ENCODE measurements at places on chromosomes 5 and 9. TPM values are rescaled to one million over a fixed set of nuclear protein-coding genes. Genes with fewer than 3 reads are reported as not detected.

DNA sequence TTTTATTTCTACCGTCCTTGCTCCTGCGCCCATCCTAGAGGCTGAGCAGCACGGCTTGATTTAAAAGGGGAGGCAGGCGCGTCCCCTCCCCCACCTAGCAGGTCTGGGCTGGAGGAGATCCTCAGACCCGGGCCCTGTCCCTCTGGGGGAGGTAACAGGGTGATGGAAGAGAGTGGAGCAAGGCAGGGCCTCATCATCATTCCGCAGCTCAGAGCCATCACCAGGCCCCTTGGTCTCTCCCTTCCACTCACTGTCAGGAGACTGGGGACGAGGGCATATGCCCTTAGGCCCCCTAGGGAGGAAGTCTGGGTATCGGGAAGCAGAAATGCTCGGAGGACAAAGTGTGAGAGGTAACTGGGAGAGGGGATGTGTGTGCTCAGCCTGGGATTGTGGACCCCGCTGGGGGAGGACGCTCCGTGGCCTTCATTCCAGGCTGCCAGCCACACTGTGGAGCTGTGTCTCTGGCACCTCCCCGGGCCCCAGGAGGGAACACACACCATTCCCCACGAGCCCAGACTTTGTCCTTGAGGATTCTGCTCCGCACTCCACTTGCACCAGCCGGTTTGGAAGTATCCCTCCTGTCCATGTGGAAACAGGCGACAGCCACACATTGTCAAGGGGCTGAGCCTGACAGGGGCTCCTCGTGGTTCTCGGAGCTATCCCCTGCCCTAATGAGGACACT, 761 bp downstream of the REEP2 start:
- peak; percentile 74 for DNase-seq

- DNase-seq = no peak
Measured at GRCh38 chr5:76673125-76673524, 42.8 kb upstream of the F2R start.

- no peak for DNase-seq
Measured at GRCh38 chr5:61047346-61047745, 102.3 kb downstream of the NDUFAF2 start.

GRCh38 chr5:180253036-180253824, 38.7 kb downstream of the MAPK9 start:
- no peak for DNase-seq

Gene ZMAT2
- total RNA-seq = 50.3 TPM

- no peak for DNase-seq
Measured at GRCh38 chr5:127411381-127411780, 106.1 kb upstream of the PRRC1 start.

- DNase-seq = no peak
Measured at GRCh38 chr9:89143266-89143665, 35.4 kb downstream of the SHC3 start.

DNA sequence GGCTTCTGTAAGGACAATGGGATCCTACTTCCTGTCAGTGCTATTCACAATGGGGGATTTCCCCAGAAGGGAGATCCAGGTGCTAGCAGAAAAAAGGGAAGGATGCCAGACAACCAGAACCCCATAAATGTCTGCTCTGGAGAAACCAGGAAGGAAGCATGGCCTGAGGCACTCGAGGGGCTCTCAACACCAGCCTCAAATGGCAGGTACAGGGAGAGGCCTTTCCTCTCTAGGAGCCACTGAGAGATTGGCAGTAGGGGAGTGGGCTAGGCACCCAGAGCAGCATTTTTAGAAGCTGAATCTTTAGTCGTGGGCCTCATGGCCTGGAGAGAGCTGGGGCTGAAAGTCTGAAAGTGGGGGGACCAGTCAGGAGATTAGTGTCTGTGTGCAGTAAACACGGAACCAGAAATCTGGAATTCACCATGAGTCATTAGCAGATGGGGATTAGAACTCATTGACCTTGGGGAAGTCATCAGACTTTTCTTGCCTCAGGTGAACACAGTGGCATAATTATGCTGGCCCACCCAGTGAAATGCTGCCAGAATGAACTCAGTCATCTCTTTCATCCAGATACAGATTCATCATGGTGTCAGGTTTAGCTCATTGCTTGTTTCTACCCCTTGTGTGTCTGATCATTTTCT, 28.3 kb downstream of the ARHGEF28 start:
- DNase-seq = no peak

GRCh38 chr5:34534523-34535103, 121.5 kb upstream of the RAI14 start:
- DNase-seq = no peak

- DNase-seq = no peak
Measured at GRCh38 chr9:129484352-129485000, 136.4 kb downstream of the C9orf50 start.

GRCh38 chr9:20286154-20286700, 336.1 kb downstream of the MLLT3 start:
- DNase-seq = no peak

Gene IL5
- not detected for total RNA-seq

Gene SERF1A
- total RNA-seq = 5.5 TPM

- DNase-seq = no peak
Measured at GRCh38 chr9:70959366-70959765, 162.1 kb downstream of the TRPM3 start.

GRCh38 chr9:6564360-6564759, 81.2 kb downstream of the GLDC start:
- DNase-seq = no peak

Gene RNF183
- total RNA-seq = not detected

DNA sequence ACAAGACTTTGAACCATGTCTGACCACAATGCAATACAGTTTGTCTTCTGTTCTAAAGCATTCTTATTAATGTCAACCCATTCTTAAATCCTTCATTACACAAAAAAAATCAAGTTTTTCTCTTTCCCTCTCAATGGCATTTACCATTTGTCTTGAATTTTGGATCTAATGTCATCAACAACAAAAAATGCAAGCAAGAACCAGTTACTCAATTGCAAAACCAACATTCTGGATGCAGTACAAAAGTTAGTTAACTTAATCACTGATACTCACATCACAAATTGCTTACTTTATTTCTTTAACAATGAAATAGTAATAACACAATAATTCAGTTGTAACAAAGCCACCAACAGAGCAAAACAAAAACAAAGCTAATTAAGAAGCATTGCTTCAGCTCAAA, 6.0 kb downstream of the C9orf40 start:
- DNase-seq = no peak

Gene NEK6
- total RNA-seq = 107 TPM

DNA sequence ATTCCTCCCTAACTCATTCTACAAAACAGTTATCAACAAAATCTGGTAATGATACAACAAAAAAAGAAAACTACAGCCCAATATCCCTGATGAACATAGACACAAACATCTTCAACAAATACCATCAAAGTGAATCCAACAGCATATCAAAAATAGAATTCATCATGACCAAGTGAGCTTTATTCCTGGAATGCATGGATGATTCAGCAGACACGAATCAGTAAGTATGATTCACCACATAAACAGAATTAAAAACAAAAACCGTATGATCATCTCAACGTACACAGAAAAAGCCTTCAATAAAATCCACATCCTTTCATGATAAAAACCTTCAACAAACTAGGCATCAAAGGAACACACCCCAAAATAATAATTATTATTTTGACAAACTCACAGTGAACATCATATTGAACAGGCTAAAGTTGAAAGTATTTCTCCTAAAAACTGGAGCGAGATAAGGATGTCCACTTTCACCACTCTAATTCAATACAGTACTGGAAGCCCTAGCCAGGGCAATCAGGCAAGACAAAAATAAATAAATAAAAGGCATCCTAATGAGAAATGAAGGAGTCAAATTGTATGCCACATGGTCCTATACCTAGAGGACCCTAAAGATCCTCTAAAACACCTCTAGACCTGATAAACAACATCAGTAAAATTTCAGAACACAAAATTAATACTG, 305.1 kb upstream of the RGMB start:
- DNase-seq = no peak

GRCh38 chr9:70438341-70438928, 24.0 kb upstream of the KLF9 start:
- DNase-seq = no peak

- DNase-seq = no peak
Measured at GRCh38 chr5:137834498-137835049, 33.1 kb upstream of the MYOT start.

DNA sequence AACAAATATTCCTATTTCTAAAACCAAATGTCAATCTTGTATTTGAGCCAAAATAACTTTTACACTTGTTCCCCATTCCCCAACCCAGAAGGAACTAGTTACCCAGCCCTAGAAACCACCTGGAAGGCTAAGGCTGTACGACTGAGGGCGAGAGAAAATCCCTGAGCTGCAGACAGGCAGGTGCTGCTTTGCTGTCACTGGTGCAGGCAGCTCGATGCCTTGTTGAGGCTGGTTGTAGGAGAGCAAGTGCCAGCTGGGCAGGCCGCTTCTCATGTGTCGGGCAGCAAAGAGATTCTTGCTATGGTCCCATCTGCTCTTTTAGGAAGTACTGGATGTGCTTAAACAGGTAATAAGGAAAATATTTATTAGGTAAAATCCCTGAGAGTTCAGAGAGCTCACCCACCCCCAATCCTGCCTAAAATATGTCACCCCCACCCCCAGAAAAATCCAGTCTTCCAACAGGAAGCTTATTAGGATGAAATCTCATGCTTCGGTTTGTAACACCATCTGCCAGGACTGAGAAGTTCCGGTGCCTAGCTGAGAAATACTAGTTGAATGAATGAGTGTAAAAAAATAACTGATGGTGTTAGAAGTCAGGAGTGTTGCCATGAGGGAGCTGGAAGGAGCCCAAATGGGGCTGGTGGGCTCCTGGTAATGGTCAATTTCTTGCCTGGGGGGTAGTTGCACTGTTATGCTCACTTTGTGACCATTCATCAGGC, 91.1 kb upstream of the DMRT1 start:
- DNase-seq = no peak

DNA sequence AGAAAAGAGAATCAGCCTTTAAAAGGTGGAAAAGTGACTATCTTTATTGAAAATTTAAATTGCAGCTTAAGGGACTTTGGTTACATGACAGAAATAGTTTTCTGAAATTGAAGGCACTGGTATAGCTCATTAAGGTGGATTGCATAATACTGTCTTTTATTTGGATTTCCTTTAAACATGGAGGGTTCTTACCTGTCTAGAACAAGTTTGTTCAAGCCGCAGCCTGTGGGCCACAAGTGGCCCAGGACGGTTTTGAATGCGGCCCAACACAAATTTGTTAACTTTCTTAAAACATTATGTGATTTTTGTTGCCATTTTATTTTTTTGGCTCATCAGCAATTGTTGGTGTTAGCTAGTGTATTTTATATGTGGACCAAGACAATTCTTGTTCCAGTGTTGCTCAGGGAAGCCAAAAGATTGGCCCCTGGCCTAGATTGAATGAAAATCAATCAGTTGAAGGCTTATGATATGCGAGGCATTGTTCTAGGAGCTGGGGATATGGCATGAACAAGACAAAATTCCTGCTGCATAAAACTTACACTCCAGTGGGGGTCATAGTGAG, 18.0 kb downstream of the NNT start:
- DNase-seq = no peak

DNA sequence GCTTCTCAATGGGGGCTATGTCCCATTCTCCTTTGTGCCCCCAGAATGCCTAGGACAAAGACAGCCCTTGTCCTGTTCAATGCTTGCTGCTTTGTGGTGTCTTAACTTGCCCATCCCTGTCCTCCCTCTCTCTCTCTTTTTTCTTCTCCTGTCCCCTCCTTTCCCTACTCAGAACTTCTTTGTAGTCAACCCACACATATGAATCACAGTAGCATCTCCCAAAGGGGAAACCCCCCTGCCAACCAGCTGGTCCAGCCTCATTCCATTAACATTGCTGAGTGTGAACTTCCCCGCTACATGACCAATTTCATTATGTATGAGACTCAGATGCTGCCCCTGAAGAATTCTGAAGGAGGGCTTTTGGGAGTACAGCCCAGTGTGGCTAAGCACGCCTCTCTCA, 408.3 kb downstream of the ENC1 start:
- no peak for DNase-seq

Gene OGN
- total RNA-seq = 27.4 TPM

- DNase-seq = no peak
Measured at GRCh38 chr5:170603109-170603508, 99.3 kb downstream of the KCNIP1 start.

Gene FOXD4L3
- not detected for total RNA-seq

DNA sequence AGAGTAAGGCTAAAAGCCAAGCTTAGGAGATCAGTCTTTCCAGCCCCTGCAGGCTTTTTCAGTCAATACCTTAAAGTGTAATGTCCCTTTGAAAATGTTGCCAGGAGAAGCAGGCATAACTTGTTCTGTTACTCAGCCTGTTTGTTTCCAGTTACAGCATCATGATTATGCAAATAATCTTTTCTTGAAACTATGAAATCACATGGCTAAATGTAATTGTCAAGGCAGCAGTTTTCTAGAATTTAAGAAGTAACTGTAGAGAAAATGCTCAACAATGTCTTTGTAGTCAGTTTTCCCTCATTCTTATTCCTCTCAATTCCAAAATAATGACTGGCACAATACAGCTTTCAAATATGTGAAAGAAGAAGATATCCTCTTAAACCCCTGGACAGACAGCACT, 1.9 kb upstream of the GPR107 start:
- no peak for DNase-seq

Gene ZBTB26
- 6.9 TPM for total RNA-seq

DNA sequence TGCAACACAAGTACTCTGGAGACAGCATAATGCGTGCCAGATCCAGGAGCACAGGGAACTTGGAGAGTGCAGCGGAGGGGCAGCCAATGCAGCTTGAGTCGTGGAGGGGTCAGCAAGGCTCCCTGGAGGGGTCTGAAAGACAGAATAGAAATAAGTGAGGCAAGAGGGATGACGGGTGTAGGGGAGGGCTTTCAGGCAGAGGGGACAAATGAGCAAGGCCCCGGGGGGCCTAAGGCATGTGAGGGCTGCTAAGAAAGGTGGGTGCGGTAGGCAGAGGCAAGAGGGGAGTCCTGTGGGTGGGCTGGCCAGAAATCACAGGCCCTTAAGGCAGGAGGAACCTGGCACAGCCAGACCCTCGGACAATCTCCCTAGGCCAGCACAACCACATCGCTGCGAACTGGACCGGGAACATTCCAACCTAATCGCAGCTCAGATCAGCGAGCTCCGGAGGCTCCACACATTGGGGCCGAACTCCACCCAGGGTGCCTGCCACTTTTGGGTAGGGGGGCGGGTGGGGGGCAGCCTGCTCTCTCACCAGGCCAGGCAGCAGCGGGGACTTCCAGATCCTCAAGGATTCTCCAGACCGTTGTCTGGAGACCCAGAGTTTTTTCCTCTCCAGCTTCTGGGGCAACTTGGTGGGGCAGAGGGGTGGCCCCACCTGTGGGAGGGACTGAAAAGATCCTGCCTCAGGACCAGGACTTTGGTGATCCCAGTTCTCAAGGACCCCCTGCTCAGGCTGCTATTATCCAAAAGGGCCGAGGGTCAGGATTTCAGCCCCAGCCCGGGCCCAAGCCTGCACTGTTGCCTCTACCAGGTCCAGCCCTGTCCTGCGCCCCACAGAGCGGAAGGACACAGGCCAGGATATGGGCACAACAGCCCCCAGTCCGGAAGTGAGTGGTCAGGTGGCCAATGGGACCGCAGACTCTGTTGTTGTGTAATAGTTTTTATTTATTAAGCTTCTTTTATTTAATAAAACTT, 22.7 kb upstream of the CYSTM1 start:
- DNase-seq = no peak
